Left renal pelvis (tissue), 4 donors: ENCODE measurements at places on chromosomes 5 and 9.

GRCh38 chr5:118775790-118776499, 212.4 kb downstream of the DTWD2 start:
- DNase-seq = no peak

GRCh38 chr9:27765266-27766072, 192.2 kb upstream of the C9orf72 start:
- DNase-seq = no peak

- DNase-seq = no peak
These were observed 220.7 kb downstream of the DRD1 start for GRCh38 chr5:175223291-175223690.

DNA sequence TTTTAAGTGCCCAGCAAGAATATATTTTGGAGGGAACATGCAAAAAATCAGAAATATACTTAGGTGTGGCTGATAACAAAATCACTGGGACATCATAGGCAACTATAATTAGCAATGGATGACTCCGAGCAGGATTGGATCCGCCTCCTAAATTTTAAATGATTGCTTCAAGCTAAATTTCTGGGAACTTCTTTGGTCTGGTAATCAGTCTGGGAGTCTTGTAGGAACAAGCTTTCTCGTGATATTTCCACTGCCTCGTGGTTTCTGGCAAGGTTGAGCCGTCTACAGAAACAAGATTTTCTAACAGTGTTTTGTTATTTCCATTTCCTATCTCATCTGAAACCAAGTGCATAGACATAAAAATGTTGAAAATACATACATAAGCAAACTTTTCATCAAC, 232.6 kb downstream of the BNC2 start:
- DNase-seq = no peak

- no peak for DNase-seq
These were observed 3.4 kb downstream of the SNX18 start for GRCh38 chr5:54520940-54521339.

GRCh38 chr9:33166231-33167083, 679 bp downstream of the B4GALT1 start:
- DNase-seq = no peak

DNA sequence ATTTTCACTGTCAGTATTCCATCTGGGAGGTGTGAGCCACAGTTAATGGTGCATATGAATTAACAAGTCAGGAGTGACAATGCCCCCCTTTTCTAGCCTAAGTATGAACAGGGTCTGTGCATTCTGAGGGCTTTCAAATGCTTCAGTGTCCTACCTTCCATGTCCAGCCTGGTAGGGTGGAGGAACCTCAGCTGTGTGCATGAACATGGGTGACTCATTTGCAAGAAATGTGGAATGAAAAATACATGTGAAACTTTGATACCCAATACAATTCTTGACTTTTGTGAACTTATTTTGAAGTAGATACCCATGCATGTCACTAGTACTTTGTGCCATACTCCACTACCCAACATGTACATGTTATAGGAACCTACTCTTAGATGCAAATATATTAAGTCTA, 375.8 kb downstream of the SEMA5A start:
- no peak for DNase-seq

DNA sequence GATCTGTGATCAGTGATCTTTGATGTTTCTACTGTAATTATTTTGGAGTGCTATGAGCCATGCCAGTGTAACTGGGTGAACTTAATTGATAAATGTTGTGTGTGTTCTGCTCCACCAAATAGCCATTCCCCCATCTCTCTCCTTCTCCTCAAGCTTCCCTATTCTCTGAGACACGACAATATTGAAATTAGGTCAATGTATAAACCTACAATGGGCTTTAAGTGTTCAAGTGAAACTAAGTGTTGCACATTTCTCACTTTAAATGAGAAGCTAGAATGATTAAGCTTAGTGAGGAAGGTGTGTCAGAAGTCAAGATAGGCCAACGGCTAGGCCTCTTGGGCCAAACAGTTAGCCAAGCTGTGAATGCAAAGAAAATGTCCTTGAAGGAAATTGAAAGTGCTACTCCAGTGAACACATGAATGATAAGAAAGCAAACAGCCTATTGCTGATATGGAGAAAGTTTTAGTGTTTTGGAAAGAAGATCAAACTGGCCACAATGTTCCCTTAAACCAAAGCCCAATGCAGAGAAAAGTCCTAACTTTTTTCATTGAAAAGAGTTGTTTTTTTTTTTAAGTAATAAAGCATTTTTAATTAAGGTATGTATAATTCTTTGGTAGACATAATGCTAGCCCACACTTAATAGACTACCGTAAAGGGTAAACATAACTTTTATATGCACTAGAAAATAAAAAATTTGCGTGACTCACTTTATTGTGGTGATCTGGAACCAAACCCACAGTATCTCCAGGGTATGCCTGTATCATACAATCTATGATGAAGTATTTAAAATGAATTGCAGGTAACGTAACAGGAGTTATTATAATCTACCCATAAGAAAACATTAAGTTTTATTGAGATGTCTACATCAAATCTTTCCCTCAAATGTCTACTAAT, 42.5 kb upstream of the ALDH1A1 start:
- DNase-seq = no peak

DNA sequence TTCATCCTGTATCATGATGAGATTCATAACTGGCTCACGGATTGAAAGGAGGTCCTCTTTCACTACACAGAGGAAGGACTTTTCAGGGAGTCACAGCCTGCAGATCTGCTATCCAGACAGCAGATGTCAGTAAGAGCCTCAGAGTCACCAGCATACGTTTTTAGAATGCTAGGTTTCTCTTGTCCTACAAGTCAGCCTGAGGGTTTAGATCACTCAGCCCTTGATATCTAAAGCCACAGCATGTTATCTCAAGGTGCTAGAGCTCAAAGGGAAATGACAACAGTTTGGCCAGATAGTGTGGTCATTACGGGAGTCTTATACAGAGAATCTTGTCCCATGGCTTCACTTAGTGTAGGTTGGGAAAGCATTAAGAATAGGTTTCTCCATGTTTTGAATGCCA, 30.9 kb upstream of the SLC46A2 start:
- no peak for DNase-seq

- DNase-seq = no peak
These were observed 149.8 kb downstream of the MACIR start for GRCh38 chr5:103408408-103408807.

GRCh38 chr9:127644146-127644827, 32.2 kb downstream of the STXBP1 start:
- no peak for DNase-seq

DNA sequence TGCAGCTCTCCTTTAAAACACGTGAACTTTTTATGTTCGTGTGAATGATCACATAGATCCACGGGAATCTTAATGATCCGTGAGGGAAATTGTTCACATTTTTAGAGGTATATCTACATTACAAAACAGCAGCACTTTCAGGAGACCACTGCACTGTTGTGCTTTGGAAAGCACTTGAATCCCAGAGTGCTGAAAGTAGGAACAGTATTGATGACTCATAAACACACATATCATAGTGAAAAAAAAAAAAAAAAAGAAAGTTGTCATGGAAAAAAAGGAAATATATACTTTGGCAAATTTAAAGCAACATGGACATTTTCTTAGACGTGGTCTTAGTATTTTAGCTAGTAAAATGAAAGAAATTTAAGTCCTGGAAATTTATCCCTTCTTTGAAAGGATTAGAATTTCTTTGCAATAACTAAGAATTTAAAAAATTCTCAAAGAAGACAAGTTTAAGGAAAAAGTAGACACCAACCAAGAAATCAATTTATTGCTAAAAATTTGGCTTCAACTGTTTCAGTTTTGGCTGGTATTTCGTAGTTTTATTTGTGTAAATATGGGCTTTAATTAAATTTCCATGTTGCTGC, 55.4 kb downstream of the ADGRV1 start:
- DNase-seq = no peak

- DNase-seq = no peak
These were observed 34.2 kb downstream of the CDC14B start for GRCh38 chr9:96585426-96585825.

GRCh38 chr5:108216890-108217289, 165.0 kb downstream of the FBXL17 start:
- no peak for DNase-seq

GRCh38 chr5:1538276-1538675, 14.5 kb upstream of the LPCAT1 start:
- no peak for DNase-seq

DNA sequence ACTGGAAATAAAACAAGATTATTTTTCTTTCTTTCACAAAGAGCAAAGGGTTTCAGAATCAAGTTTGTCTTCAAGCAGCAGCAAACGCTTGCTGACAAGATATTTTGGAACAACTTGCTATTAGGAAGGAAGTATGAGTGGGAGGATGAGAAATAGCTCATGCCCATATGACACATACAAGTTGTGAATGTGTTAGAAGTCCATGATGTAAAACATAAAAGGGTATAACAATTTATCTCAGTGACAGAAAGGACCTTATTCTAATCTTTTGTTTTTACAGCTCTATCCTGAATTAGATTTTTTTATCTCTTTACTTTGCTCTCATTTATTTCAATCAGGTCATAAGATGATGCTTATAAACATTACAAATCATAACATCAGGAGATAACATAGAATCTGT, 516.6 kb upstream of the MEF2C start:
- no peak for DNase-seq

DNA sequence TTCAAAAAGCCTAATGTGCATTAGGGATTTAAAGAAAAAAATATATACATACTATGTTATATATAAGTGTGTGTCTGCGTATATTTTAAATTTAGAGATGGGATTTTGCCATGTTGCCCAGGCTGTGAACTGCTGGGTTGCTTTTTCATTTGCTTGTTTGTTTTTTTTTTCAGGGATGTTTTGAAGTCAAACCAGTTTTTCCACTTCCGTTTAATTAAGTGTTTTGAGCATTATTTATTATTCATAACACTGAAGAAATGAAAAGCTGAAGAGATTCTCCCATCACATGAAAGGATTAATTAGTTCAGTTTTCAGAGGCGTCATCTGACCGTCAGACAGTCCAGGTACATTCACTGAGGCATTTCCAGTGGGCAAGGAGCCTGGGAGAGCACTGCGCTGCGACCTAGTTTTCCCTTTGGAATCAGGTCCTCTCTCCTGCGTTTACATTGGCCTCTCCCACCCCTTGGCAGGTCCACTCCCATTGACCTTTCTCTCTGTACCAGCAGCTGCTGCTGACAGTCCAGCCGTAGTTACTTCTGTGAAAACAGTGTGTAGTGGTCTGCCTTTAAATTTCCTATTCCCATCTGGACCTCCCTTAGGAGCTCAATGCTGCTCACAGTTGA, 26.0 kb downstream of the ARRDC3 start:
- DNase-seq = no peak

DNA sequence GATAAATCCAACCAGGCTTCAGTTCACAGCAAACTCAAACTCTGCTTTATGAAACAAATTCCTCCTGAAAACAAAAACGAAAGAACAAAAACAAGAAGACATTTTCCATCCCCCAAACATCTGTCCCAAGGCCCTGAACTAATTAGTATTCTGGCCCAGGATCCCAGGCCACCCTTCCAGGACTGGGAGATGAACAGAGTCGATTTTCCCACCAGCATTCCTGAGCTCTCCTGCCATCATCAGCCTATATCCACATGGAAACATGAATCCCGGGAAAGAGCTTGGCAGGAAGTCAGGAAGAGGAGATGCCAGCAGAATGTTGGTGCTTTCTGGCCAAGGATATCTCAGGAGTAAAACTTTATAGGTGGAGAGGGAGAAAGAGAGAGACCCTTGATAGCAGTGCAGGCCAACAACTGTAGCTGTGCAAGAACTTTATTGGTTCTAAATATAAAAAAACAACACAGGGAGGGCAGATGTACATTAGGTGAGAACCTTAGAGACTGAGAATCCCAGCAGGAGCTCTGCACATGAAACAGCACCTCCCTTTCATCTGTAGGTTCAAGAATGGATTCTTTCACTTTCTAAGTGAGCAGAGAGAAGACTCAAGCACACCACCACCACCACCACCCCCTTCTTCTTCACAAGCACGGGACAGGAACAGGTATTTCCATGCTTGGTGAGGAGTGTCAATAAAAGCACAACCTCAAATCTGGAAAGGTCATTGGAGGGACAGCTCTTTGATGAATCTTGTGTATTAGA, 190.7 kb upstream of the TAS2R1 start:
- DNase-seq = no peak

- peak; percentile 24 for DNase-seq
These were observed 478 bp downstream of the TEX10 start for GRCh38 chr9:100352201-100352726.

GRCh38 chr5:72378639-72379289, 58.6 kb downstream of the PTCD2 start:
- no peak for DNase-seq

- DNase-seq = no peak
These were observed 163.4 kb upstream of the CD180 start for GRCh38 chr5:67360047-67360446.

- DNase-seq = no peak
These were observed 161.6 kb downstream of the C5orf15 start for GRCh38 chr5:133806847-133807246.

DNA sequence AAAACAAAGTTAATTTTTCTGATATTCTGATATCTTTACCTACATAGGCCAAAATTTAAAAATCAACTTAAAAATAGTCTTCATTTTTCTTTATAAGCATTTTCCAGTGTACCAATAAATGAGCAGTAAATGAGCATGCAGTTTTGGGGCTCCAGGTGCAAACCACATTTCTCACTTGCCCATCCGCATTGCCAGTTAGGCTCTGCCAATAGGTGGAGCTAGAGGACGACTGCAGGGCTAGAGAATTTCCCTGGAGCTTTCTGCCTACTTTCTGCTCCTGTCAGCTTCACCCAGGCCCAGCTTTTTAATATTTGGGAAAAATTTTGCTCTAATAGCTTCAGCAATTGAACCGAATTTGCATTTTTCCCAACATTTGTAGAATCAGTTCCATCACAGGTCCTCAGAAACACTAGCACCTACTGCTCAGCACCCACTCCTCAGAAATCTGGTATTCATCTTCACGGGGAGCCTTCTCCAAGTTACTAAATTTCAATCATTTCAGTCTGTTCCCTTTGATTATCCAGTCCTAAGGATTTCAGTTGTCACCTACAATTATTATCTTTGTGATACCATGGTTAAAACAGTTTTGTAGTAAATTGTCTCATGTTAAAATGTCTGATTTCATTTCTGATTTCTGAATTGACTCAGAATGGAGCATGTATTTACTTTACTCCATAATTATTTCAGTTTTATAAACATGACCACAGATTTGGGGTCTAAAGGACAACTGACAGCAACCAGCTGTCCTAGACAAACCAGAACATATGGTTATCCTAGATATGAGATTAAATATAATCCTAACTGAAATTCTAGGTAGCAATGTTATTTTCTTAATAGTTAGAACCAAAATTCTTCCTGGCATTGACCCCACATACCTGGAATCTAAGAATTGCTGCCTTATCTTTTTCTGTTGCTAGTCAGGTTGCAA, 104.6 kb upstream of the FAM174A start:
- no peak for DNase-seq

- DNase-seq = no peak
These were observed 12.8 kb downstream of the CCDC127 start for GRCh38 chr5:204966-205670.

- DNase-seq = no peak
These were observed 23.1 kb upstream of the NSMF start for GRCh38 chr9:137482094-137482781.
